ENCODE measurements at places on chromosomes 3 and 15.

- no peak for DNase-seq
Observed at GRCh38 chr3:6125520-6125919, 735.4 kb upstream of the GRM7 start.

DNA sequence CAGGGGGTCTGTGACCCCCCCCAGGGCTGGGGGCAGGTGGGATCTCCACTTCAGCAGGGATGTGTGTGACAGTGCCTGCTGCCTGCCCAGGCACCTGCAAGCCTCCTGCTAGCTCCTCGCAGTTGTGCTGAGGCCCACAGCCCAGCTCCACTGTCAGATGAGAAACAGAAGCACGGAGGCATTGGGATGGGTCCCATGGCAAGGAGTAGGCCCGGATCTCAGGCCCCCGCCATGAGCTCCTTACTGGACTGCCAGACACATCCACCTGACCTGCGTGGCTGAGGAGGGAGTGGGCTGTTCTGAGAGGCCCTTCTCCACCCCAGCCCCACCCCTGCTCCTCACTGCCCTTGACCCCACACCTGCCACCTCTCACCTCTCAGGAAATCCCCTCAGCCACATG, 18.2 kb upstream of the SKOR1 start:
- no peak for DNase-seq

DNA sequence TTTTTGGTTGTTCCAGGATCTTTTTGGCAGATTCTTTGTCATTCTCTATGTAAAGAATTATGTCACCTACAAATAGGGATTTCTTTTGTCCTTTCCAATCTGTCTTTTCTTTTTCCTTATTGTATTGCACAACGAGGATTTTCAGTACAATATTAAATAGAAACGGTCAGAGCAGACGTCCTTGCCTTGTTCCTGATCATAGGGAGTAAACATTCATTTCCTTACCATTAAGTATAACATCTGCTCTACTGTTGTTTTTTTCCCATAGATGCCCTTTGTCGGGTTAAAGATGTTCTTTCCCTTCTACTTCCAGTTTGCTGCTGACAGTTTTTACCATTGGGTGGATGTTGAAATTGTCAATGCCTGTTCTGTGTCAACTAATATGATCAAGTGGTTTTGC, 528.4 kb downstream of the OCA2 start:
- no peak for DNase-seq

DNA sequence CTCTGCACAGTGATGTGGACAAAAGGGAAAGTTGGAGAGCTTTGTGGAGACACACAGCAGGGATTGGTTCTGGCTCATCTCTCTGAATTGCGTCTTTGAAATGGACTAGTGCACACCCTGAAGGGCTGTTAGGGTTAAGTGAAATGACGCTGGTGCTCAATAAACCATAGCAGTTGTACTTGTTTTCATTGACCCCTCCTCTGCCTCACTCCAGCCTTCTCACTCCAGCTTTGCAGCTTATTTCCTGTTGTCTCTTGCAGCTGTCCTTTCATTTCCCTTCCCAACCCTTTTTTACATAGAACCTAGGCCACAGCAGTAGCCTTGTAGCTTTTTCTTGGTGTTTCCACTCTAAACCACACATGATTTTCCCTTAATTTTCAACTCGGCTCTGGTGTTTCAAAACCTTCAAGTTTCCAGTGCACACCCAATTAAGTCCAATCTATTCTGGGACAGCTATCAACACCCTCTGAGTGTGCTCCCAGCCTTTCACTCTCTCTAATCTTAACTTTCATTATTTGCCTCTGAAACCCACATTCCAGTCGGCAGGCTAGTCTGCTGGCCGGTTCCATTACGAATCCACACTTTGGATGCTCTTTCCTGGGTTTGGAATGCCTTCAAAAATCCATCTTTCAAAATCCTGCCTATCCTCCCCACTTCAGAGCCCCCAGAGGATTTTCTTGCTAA, 6.4 kb downstream of the C3orf52 start:
- DNase-seq = no peak

GRCh38 chr3:60555686-60556354, 695.4 kb downstream of the FHIT start:
- no peak for DNase-seq

- DNase-seq = no peak
Observed at GRCh38 chr3:4756855-4757574, 222.2 kb upstream of the BHLHE40 start.

DNA sequence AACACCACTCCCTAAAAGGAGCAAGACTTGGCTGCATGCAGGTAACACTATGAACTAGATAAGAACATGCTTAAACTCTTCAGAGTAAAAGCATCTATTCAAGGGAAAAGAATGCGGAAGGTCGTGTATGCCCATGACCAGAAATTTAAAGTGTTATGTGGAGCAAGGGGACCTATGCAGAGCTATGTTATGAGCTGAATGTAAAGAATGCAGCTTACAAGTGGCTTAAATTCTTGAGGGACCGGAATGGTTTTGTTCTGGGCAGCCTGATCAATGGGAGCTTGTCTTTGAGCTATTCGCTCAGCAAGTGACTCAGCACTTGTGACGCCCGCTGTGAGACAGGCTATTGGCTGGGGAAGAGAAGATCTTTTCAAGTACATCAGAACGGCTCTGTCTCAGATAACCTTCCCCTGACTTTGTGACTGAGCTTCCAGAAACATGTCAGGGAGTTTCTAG, 367.5 kb upstream of the THBS1 start:
- DNase-seq = no peak

DNA sequence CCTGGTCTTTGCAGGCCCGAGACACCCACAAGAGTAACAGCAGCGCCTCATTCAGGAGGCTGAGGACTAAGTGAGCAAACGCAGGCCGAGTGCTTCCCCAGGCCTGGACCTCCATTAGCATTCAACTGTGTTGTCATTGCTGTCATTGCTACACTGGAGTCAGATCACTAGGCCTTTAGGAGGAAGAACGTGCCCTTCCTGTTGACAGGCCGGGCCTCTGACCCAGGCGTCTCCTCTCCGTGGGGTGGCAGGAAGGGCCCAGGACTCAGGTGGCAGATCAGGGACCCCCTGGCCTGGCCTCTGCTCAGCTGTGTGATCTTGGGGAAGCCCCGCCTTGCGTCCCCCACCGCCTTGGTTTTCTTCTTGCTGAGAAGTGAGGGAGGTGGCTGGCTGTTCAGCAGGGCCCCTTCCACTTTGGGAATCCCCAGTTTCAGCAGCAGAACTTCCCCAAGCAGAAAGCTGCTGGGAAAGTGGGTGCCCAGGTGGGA, 19.1 kb downstream of the ZDHHC19 start:
- DNase-seq = no peak

GRCh38 chr15:67839499-67839928, 331 bp downstream of the RNU6-1 start:
- DNase-seq = no peak

GRCh38 chr15:93219859-93220420, 130.9 kb upstream of the RGMA start:
- no peak for DNase-seq

- DNase-seq = no peak
Observed at GRCh38 chr15:92899601-92899947, 550 bp upstream of the CHD2 start.

DNA sequence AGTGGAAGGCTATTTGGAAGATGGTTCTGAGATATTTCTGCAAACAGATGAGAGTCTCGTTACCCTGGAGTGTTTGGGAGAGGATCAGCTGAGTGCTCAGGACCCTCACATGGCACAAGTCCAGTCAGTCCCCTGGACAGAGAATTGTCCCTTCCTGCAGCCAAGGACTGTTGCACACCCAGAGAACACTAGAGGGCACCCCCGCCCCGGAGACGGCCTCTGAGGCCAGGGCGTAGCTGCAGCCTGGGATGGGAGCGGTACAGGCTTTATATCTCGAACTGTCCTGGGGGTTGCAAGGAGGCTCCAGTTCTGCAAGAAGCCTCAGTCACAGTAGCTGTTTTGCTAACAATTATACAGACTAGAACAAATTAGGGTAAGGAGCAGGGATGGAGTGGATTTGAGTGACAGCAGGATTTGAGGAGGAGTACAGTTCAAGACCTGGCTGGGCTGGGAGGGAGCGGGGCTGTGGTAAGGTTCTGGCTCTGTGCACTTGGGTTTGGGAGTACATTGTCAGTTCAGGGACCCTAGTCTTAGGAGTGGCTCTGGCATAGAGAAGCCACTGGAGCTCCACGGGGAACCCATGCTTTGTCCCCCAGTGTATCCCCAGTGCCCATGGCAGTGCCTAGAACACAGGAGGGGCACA, 67.6 kb upstream of the HACD2 start:
- no peak for DNase-seq

GRCh38 chr3:47416041-47416440, 35.2 kb downstream of the PTPN23 start:
- DNase-seq = no peak

- DNase-seq = no peak
Observed at GRCh38 chr15:70763950-70764730, 782 bp upstream of the UACA start.

GRCh38 chr3:65593780-65594752, 444.7 kb downstream of the MAGI1 start:
- no peak for DNase-seq

GRCh38 chr3:14839236-14839635, 20.5 kb downstream of the FGD5 start:
- DNase-seq = no peak

DNA sequence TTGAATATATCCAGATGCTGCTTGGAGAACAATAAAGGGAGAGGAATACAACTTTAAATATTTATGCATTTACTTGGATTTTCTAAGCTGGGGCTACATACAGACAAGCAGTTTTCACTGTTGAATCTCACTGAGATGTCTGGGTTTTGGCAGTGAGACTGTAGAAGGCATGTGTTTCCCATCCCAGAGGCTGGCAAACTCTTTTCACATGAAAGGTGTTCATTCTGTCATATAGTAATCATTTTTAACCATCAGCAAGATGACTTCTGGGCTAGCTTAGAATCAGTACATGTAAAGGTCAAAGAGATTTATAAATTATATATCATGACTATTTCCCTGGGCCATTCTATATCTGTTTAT, 218.7 kb upstream of the SGO1 start:
- no peak for DNase-seq

DNA sequence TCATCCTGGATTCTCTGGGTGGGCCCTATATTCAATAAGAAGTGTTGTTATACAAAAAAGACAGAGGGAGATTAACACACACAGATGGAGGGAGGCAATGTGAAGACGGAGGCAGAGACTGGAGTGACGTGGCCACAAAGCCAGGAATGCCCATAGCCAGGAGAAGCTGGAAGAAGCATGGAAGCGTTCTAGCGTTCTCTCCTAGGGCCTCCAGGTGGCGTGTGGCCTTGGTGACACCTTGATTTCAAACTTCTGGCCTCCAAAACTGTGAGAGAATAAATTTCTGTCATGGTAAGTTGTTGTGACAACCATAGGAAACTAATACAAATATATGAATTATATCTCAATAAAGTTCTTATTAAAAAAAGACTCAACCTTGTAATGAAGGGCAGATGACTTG, 21.3 kb downstream of the THBS1 start:
- no peak for DNase-seq

- DNase-seq = no peak
Observed at GRCh38 chr3:124293584-124293983, 301.7 kb upstream of the ROPN1 start.

DNA sequence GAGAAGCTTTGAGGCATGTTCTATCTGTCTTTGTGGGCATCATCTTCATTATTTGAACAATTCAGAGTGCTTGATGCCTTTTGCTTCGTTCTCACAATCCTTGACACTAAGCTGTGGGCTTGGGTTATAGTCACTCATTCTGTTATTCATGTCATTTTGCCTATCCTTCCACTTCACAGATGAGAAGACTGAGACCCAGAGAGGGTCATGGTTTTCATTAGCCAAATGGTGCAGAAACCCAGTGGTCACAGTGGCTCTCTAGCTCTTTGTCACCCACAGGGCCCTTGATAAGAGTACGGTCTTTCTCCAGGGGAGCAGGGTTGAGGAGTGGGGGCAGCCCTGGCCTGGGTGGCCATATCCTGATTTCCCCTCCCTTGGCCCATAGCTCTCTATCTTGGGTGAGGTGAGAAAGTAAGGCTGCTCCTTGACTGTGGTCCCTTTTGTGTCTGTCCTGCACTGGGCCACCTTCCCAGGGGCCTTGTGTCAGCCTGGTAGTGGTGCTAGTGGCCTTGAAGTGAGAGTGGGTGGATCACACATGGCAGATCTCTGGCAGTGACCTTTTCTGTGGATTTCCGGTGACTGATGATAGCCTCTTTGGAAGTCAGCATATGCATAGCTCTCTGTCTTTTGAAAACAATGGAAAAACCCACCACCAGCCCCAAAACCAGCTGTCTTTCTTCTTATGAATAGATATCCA, 130.1 kb downstream of the IGF1R start:
- DNase-seq = no peak

GRCh38 chr15:39629906-39630305, 49.0 kb downstream of the THBS1 start:
- DNase-seq = no peak

DNA sequence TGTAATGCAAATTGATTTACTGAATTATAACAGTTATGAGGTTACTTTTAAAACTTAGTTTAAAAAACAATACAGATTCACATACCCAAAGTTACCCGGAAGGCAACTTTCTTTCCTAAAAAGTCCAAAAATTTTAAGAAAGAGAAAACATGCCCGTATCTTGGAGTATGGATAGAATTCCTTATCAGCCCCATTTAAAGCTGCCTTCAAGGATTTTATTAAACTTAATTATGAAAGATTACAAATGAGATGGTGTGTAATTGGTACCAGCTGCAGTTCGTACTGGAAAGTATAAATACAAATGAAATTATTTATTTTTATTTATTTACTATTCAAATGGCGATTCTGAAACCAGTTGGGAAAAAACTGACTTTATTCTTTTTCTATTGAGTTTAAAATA, 39.4 kb downstream of the SATB1 start:
- DNase-seq = no peak

DNA sequence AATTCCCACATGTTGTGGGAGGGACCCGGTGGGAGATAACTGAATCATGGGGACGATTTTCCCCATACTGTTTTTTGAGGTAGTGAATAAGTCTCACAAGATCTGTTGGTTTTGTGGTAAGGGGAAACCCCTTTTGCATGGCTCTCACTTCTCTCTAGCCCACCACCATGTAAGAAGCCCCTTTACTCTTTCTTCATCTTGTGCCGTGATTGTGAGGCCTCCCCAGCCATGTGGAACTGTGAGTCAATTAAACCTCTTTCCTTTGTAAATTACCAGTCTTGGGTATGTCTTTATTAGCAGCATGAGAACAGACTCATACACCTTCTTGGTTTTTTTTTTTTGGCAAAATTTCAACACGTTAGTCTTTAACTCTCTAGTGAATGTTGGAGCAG, 18.1 kb downstream of the ARL8B start:
- no peak for DNase-seq

DNA sequence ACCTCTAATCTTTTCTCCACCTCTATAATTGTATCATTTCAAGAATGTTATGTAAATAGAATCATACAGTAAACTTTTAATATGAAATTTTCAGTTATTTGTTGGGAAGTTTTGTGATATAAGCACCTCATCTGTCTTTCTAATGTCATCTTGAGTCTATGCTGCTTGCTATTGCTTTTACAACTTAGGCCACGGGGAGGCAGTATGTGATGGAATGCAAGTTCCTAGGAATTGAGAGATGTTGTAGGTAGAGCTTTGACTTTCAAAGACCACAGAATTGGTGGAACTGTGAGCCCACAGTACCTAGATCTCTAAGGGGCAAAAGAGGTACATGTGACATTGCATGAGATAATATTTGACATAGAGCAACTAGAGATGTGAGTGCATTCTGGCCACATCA, 328.3 kb downstream of the MFSD1 start:
- no peak for DNase-seq

Data from NCI-H2081 treated with DMSO at 0.1 percent for 48 hours (cell line).